ENCODE measurements at places on chromosomes 7 and 10.

GRCh38 chr10:3472287-3473051 is 299.9 kb upstream of the PITRM1 start:
- peak; percentile 50 for DNase-seq

GRCh38 chr7:1902231-1902855 is 232.3 kb downstream of the ELFN1 start:
- DNase-seq = no peak

- peak; percentile 41 for DNase-seq
These were observed 354.8 kb upstream of the CELF2 start for GRCh38 chr10:10662716-10663408.

DNA sequence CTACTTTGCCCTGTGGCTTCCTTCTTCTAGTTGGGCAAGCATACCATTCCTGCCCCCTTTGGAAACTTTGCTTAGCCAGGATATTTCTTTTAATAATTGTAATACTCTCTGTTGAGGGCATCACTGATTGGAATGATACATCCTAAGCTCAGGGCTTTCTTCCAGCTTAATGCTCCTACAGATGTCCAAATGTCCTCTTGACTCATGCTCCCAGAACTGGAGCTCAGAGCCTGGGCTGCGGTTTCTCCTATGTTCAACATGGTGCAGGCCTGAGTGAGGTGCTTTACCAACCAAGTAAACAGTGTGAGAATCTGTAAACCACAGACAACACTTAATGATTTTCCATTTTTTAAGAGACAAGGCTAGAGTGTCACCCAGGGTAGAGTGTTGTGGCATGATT is 108.6 kb downstream of the LRRC4 start:
- no peak for DNase-seq

GRCh38 chr10:132322586-132323048 is 9.4 kb upstream of the LRRC27 start:
- peak; percentile 68 for DNase-seq

Measured in fibroblast of pulmonary artery (primary cell).